ENCODE measurements at places on chromosomes 4 and X.
A peak's percentile ranks its signal among the peaks of the same experiment; 100 is the strongest.

DNA sequence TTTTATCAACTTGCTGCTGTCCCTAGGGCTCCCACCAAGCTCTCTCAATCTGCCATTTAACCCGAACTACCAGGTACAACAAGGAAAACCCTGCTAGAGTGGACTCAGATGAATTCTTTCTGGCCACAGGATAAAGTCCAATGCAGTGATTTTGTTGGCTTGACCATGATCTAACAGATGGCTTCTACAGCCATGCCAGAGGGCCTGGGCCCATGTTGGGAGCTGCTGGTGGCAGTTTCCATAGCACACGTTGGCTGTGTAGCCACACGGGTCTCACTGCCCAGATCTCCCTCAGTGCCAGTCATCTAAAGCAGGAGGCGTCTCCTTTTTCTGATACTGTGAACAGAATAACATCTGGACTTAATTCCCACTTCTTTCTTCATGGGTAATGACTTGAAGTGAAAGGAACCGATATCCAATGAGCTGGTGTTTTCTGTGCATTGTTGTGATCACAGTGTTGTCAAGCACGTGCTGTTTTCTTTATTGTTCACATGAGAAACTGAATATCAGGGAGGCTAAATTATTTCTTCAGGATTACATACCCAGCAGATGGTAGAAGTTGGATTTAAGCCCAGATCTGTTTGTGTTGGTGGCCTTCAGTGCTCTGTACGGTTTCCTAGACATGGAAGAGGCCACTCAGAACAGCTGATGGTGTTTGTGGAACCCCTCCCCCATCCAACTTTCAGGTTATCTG lies 85.2 kb upstream of the CLCN4 start:
- DNase-seq: peak; percentile 58

DNA sequence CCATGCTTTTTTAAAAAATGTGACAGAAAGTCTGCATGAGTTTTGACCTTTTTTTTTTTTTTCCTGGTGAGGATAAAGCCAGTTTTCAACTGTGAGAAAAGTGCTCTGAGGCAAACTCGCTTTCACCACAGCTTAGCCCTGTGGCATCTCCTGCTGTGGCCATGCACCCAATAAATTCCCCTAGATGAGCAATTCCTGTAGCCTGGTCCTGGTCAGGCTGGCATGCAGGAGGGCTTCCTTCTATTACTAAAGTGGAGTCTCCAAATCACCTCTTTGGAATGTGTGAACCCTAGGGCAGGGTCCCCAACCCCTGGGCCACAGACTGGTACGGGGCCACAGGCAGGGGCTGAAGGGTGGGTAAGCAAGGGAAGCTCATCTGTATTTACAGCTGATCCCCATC lies 265.4 kb downstream of the RAPGEF2 start:
- DNase-seq: no peak

GRCh38 chr4:79266136-79266535 lies 59.7 kb downstream of the NAA11 start:
- no peak for DNase-seq

DNA sequence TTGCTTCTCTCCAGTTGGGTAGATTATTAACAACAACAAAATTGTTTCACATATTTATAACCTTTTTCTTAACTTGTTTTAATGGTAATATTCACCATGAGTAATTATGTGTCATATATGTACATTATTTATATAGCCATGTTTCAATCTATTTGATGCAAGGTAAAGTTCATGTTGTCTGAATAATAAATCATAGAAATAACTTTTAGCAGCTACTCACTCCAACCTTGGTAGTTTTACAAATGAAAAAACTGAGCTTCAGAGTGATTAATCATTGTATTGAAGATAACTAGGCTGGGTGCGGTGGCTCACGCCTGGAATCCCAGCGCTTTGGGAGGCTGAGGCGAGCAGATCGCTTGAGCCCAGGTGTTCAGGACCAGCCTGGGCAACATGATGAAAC lies 46.0 kb downstream of the TMA16 start:
- DNase-seq: no peak

DNA sequence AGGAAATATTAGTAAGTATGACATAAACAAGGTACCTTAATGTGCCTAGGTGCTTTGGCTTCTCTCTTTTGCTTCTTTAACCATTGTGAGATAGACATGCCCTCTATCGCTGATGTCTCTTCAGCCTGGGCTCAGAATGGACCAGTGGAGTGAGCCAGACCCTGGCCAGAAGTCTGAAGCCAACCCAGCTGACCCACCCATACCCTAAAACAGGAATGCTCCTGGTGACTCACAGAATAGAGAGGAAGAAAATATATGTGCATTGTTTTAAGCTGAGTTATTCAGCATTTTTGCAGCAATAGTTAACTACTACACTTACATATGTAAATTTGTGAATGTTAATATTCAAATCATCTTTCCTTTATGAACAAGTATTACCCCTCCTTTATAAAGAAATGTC lies 167.5 kb upstream of the PCDH10 start:
- DNase-seq: no peak

Measured in NCI-H2081 (cell line).